NAMALWA (cell line): ENCODE measurements at places on chromosomes 3 and 15.

DNA sequence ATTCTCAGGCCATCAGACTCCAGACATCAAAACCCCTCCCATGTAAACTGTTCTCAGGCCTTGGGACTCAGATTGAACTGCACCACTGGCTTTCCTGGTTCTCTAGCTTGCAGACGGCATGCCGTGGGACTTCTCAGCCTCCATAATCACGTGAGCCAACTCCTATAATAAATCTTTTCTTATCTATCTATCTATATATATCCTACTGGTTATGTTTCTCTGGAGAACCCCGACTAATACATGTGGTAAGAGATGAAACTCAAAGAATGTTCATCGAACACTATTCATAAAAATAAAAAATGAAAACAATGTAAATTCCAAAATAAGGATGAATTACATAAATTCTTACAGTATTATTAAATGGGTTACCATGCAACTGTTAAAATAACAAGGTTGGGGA is 84.5 kb upstream of the NTRK3 start:
- DNase-seq = no peak

GRCh38 chr15:52737720-52738119 is 52.4 kb downstream of the ONECUT1 start:
- no peak for DNase-seq

DNA sequence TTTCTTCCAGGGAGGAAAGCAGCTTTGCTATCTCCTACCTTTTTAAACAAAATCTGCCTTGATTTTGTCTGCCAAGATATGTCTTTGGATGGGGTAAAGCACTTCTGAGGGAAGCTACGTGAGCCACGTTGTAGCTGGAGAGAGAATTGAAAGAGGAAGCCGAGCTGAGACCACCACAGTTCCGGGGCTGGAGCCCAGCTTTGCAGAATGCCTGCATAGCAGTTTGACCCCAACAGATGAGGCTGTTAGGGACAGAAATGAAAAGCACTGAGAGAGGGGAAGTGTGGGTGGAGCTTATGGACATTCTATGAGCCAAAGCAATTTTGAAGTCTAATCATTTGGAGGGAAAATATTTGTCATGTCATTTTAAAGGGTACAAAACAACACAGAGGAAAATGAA is 45.4 kb downstream of the LIPC start:
- DNase-seq = peak; percentile 12

DNA sequence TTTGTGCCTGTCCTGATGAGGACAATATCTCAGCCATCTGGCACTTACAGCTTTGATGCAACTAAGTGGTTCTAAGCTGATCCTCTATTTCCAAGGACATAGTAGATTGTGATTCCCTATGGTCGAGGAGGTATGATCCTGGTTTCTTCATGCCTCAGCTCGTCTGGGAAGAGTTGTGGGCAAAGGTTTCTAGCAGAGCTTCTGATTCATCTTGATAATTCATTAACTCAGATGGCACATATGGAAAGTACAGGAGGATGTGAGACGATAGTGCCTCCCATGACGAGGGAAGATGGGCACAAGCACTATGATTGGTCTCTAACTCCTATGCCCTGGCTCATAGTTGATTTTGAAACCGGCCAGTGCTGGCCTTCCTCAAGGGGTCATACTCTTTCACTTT is 334.2 kb upstream of the SEMA6D start:
- no peak for DNase-seq

- no peak for DNase-seq
Observed at GRCh38 chr3:21259896-21260295, 491.1 kb downstream of the ZNF385D start.

- DNase-seq = no peak
Observed at GRCh38 chr3:70981231-70981880, 602.2 kb downstream of the FOXP1 start.

GRCh38 chr3:101591071-101591470 is 17.1 kb downstream of the PCNP start:
- no peak for DNase-seq

DNA sequence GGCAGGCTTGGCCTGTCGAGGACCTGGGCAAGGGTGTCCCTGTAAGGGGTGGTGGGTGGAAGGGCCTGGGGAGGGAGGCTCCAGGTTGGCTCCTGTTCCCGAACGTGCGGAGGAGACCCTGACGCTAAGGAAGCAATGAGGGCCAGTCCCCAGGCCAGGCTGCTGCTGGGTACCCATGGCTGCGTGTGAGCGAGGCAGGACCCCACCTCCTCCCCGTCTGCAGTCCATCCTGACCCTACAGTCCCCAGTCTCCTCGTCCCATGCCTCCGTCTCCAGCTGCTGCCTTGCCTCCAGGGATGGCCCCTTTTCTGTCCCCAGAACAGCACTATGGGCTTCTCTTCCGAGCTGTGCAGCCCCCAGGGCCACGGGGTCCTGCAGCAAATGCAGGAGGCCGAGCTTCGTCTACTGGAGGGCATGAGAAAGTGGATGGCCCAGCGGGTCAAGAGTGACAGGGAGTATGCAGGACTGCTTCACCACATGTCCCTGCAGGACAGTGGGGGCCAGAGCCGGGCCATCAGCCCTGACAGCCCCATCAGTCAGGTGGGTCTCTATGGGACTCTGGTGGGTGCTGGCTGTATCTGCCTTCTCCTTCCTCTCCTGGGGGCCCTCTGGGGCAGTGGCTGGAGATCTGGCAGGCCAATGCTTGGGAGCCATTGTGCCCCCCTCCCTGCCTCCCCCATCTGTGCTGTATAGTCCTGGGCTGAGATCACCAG is 571 bp downstream of the FES start:
- DNase-seq = no peak

DNA sequence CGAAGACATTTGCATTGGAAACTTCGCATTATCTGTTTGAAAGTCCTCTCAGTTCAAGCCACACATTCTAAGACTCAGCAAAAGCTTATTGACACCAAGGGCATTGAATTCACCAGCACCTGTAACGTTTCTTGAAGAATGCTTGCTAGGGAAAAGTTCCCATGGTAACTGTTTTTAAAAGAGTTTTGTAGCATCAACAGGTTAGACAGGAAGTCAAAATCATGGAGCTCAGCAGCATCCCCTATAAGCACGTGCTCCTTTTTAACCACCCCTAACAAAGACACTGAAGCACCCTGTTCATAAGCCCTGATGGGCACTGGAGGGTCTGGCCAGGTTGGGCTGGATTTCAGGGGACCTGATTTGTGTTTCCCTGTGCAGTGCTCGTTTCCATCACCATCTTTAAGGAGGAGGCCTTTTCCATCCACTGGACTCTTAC is 229.7 kb upstream of the BHLHE40 start:
- DNase-seq = no peak

- DNase-seq = peak; percentile 40
Observed at GRCh38 chr15:51536965-51537574, 85.5 kb downstream of the DMXL2 start.

- no peak for DNase-seq
Observed at GRCh38 chr3:64599651-64600050, 88.1 kb downstream of the ADAMTS9 start.

DNA sequence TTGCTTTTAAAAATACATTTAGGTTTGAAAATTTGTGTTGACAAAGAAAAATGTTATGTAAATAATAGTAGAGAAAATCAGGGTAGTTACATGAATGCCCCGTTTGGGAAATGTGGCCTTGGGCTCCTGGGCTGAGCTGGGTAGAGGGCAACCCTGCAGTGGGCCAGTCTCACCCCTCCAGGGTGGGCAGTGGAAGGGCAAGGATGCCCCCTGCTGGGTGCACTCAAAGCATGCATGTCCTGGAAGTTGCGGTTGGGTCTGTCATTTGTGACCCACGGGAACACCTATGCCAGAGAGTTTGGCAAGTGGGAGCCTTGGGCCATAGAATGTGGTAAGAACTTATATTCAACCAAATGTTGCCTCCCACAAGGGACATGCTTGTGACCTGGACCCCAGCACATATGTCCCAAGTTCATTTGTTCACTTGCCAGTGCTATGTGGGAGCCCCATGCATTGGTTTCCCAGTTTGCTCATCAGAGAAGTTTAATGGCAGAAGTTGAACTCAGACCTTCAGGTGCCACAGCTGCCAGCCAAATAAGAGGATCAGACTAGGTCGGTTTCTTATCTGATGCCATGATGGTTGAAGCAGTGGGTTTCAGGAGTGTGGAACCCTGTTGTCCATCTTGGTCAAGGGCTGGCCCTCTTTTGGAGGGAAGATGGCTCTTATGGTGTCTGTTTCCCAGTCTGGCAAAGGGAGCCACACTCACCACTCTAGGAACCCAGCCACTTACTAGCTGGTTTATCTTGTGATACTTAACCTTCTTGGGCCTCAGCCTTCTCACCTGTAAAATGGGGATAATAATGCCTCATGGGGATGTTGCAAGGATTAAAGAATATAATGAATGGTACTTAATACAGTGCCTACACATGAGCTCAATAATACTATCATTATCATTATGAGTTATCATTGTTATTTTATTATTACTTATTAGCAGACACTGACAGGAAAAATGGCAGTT is 2.5 kb upstream of the PLCB2 start:
- DNase-seq = peak; percentile 67

- no peak for DNase-seq
Observed at GRCh38 chr15:98196371-98196770, 235.9 kb downstream of the ARRDC4 start.

DNA sequence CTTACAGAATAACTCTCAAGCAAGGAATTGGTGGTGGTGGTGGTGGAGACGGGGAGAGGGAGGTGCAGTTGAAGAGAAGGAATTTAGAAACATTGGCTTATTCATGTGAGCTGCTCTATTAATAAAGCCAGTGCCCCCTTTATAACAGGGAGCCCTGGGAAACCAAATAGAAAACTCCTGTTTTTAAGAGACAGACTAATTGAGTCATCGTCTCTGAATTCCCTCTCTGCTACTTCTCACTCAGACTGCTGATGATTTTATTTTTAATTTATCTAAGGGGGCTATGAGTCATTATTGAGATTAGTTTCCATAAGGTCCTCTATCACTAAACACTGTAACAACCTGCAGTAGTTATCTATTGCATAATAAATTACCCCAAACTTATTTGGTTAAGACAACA is 145.9 kb upstream of the GALNT15 start:
- no peak for DNase-seq

DNA sequence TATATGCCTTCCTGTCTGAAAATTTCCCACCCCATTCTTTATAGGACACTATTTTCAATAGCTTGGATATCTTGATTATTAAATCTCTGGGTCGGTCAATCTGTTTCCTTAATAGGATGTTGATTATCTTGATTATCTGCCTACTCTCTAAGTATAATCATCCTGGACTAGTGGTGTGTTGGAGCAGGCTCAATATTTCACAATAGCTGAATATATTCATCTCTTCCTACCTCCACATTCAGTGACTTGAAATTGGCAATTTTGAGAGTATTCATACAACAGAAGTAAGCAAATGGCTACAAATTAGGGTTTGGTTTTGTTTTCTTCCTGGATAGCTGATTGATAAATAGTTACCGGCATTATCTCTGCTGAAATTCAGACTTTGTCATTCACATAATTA is 1162.6 kb downstream of the ROBO1 start:
- DNase-seq = no peak

DNA sequence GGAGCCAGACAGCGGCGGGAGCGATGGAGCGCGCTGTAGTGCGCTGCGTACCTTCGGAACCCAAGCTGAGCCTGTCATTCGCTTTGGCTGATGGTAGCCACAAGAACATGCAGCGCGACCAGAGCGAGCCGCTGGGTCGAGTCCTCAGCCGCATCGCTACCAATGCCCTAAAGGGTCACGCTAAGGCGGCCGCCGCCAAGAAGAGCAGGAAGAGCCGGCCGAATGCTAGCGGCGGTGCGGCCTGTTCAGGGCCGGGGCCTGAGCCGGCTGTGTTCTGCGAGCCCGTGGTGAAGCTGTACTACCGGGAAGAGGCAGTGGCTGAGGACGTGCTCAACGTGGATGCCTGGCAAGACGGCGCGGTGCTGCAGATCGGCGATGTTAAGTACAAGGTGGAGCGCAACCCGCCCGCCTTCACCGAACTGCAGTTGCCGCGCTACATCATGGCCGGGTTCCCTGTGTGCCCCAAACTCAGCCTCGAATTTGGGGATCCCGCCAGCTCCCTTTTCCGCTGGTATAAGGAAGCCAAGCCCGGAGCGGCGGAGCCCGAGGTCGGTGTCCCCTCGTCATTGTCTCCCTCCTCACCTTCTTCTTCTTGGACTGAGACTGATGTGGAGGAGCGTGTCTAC is 498 bp downstream of the PDE12 start:
- peak; percentile 38 for DNase-seq

DNA sequence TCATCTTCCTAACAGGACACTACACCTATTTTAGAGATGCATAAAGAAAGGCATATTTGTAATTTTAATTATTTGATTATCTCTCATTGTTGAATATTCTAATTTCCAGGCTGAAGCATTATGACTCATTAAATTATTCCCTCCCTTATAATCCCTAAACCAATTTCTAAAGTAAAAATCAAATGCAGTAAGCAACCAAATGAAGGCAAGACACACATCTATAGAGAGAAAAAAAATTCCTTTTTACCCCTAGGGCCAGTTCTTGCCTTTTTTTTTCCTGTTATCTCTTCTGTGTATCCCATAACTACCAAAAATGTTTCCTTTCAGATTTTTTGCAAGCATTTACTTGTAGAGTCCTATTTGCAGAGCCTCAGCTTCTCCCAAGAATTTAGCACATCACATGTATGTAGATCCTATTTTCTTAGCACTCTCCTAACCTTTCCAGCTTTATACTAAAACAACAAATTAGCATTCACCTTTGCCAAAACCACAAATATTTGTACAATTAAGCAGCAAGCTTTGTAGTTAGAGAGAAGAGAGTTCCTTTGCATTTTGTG is 177.9 kb downstream of the SATB1 start:
- no peak for DNase-seq

DNA sequence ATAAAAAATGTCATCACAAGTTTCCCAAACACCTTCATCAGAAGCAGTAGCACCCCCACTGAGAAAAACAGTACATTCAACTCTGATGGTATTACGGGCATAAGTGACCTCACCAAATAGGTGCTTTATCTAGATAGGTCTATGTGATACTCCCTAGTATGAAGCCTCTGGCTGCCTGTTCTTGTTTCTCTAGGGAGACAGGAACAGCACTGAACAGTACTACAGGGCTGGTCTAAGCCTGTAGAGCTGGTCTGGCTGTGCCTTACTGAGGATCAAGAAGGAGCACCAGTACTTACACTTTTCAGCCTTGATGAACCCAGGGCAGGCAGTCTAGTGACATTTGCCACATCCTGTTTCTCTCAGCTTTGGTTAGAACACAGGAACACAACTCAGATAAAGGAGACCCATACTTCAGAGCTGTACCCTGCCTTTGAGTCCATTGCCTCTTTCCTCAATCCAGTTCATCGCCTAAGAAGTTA is 35.9 kb downstream of the OXNAD1 start:
- DNase-seq = no peak

DNA sequence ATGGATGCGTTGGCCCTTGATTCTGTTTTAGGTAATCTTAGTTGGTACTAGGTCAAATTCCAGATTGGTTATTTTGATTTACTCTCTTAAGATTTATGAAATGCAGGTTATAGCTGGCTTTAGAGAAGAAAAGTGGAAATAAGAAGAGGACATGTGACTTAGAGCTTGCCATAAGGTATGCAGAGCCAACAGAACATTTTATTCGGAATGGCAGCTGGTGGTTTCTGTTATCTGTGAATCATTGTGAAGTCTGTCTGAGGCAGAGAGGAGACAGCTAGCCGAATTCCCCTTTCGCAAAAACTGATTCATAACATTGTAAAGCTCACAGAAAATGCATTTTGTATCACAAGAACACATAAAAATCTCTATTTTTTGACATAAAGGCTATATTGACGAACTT is 82.1 kb downstream of the FILIP1L start:
- DNase-seq = no peak
